ENCODE measurements at places on chromosomes 11 and 22.

- peak; percentile 92 for DNase-seq
Observed at GRCh38 chr11:75313513-75314272, 37.8 kb downstream of the ARRB1 start.

DNA sequence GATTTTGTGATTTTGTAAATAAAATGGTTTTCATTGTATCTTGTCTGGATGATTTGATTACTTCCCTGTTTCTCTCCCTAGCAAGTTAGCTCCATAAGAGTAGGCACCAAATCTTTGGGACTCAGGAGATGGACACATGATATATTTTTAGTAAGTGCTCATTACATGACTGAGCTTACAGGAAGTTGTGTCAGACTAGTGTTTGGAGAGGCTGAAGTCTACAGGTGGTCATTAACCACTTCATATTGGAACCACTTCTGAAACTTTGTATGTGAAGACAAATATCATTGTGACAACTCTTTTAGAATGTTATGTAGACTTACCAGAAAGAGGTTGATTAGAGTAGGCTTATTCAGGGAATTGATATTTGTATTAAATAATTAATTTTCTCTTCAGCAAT is 19.1 kb downstream of the ARHGAP42 start:
- DNase-seq, result no peak

DNA sequence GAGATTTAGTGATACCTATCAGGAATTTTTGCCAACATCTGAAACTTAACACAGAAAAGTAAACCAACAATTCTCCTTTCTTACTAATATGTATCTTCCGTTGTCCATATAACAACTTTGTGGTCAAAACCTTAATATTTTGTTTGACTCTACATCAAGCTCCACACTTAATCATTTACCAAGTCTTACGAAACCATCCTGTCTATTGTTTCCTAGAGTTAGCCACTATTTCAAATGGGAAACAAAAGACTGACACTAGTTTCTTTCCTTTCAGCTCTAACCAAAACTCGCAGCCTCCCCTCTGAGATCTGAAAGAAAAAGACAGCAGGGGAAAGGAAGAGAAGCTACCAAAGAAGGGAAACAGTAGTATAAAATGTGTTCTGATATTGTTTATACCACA is 26.5 kb upstream of the PRDM10 start:
- no peak for DNase-seq

DNA sequence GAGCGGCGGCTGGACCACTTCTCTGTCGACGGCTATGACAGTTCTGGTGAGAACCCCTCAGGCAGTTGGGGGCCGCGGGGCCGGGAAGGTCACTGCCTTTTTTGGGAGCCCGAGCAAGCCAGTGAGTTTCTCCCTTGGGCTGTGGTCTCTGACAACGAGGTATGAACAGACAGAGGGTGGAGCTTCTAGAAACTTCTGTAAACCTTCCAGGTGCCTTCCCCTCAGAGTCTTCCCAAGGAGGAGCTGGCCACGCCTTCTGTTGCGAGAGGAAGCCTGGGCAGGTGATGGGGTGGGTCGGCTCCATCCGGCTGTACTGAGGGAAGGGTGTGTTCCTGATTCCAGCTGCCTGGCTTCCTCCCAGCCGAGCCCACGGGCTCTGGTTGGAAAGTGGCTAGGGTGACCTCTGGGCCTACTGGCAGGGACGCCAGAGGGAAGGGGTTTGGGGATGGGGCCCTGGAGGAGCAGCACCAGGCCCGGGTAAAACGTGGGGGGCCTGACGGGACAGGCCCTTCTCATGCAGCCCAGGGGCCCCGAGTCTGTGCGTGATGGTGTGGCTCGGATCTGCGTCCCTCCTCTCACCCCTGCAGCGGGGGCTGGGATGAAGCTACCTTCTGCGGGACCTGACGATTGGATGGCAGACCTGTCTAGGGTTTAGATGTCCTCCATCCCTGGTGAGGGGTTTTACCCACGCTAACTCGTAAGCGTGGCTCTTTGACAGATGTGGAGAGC is 110.8 kb downstream of the KCNQ1OT1 start:
- no peak for DNase-seq

- DNase-seq, result no peak
Observed at GRCh38 chr11:62710001-62710345, 2.5 kb downstream of the GNG3 start.

DNA sequence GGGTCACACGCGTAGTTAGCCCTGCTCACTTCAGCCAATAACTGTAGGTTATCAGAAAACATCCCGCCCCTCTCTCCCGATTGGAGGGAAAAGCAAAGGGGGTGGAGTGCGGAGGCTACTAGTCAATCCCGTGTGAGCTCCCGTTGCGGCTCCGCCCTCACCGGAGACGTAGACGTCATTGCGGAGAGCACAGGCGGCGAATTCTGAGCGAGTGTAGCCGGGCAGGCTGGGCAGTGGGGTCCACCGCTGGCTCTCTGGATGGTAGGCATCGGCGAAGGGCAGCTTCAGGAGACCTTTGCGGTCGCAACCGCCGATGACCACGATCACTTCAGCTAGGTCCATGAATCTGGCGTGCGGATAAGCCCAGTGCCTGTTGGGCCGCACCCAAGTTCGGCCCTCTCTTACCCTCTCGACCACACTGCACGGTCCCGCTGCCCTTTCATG is 4.7 kb downstream of the KLHL35 start:
- DNase-seq, result peak; percentile 35

- DNase-seq, result no peak
Observed at GRCh38 chr11:74319139-74319816, 7.8 kb upstream of the P4HA3 start.

GRCh38 chr11:100663583-100663982 is 23.5 kb upstream of the ARHGAP42 start:
- no peak for DNase-seq

DNA sequence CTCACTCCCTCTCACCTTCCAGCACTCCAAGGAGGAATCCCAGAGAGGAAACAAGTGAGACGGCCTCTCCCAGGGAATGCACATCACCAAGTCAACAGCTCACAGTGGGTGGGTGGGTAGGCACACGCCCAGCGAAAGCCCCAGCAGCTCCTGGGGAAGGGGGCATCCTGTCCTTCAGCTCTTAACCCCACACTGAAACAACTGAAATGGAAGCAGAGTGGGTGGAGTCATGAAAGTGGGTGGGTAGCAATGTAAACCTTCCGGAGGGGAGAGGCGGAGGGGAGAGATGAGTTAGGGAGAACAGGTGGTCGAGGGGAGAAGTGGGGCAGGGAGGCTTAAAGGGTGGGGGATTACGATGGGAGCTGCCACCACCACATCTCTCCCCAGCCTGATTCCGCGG is 5.4 kb downstream of the MCHR1 start:
- DNase-seq, result peak; percentile 65

- DNase-seq, result no peak
Observed at GRCh38 chr11:4539603-4540219, 5.3 kb upstream of the OR52M1 start.

DNA sequence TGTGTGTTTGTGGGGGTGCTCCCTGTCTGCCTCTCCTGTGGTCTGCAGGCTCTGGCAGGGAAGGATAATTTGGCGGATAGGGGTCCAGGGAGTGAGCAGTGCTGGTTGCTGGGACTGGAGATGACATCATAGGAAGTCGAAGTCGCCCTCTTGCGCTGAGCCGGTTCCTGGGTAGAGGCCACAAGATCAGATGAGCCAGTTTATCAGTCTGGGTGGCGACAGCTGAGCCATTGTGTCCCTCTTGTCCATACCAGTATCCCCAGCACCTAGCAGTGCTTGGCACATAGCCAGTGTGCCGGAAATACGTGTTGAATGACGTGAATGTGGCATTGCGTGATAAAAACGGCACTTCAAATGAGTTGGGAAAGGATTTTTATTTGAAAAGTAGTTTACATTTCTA is 9.8 kb downstream of the APOL5 start:
- no peak for DNase-seq

GRCh38 chr11:98047647-98048046 is 973.1 kb upstream of the CNTN5 start:
- DNase-seq, result no peak

Data from NCI-H524 treated with DMSO at 0.1 percent for 48 hours (cell line).